Amygdala (tissue), 56 donors: ENCODE measurements at places on chromosomes 12 and 14.

DNA sequence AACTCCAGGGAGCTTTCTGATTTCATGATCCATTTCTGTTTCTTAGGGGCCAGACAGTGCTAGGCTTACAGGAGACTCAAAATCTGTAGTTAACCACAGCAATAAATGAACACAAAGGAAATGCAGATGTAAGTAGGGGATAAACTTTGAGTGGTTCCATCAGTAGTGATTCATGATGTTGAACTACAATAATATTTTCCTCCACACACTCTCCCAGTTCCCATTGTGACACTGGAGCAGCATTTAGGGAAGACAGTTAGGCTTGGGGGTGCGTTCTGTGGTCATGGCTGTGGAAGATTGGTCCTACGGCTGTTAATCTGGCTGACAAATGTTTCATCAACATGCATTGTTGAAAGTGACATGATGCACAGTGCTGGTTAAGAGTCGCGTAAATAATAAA is 66.9 kb downstream of the HMGA2 start:
- DNase-seq, result no peak

GRCh38 chr12:62331306-62331705 is 71.1 kb downstream of the USP15 start:
- no peak for DNase-seq

DNA sequence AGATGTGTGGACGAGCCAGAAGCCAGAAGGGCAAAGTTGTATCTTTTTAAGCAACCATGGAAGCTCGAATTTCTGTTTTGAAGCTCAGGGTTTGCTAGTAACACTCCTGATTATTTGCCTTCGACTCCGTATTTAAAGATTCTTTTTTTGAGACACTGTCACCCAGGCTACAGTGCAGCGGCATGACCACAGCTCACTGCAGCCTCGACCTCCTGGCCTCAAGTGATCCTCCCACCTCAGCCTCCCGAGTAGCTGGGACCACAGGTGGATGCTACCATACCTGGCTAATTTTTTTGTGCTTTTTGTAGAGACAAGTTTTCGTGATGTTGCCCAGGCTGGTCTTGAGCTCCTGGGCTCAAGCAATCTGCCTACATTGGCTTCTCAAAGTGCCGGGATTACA is 18.7 kb upstream of the OASL start:
- DNase-seq, result no peak

DNA sequence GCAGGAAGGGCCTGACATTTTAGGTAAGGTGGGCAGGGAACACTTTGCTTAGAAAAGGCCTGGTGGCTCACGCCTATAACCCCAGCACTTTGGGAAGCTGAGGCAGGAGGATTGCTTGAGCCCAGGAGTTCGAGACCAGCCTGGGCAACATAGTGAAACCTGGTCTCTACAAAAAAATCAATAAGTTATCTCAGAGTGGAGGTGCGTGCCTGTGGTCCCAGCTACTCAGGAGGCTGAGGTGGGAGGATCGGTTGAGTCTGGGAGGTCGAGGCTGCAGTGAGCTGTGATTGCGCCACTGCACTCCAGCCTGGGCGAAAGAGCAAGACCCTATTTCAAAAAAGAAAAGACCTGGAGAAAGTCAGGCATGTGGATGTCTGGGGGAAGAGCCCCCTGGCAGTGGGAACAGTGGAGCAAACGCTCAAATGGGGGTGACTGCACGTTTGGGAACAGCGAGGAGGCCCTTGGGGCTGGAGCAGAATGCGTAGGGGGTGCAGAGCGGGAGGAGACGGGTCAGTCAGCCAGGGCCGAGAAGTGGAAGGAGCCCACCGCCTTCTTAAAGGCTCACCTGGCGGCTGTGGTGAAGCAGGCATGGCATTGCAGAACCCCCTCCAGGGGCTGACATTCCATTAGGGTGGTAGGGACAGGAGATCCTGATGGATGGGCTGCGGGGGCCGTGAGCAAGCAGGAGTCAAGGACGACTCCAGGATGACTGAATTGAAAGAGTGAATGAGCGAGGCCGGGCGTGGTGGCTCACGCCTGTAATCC is 6.2 kb upstream of the KIF26A start:
- DNase-seq, result no peak

- no peak for DNase-seq
These were observed 34.0 kb upstream of the HECTD1 start for GRCh38 chr14:31241450-31242114.

DNA sequence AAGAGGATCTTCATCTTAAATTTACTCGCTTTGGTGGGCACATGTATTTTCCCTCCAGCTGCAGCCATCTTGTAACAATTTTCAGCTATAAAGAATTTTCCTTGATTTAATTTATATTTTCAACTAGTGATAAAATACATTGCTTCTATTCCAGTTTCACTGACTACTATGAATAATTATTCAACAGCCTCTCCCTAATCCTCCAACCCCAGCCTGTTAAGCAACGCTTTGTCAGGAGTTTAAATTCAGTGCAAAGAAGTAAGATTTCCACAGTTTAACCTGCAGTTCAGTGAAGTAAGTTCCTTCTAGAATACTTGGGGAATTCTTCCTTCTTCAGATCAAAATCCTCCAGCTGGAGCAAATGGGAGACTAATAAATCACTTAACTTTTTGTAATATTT is 180.2 kb downstream of the MSRB3 start:
- DNase-seq, result no peak

- DNase-seq, result no peak
These were observed 268.9 kb upstream of the ATP2B1 start for GRCh38 chr12:89977405-89978085.

- DNase-seq, result no peak
These were observed 706 bp upstream of the DIO2 start for GRCh38 chr14:80212023-80212397.

GRCh38 chr12:13725049-13725448 is 256.4 kb downstream of the GRIN2B start:
- no peak for DNase-seq

DNA sequence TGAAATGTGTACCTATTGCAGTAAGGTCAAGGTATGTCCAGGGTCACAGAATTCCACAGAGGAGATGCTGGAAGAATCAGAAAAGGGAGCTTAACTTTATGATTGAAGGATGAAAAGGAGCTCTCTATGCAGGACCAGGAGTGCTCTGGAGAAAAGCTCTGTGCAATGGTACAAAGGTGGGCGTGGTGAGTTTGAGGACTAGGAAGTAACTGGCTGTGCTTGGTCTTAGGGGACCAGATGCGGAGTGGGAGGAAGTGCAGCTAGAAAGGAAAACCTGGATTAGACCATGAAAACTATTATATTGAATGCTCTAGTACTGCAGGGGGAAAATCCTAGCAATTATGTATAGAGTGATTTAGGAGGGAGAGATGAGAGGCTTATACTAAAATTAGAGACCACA is 56.8 kb downstream of the BTG1 start:
- DNase-seq, result no peak

- DNase-seq, result no peak
These were observed 115.9 kb downstream of the TPH2 start for GRCh38 chr12:72054511-72054910.

DNA sequence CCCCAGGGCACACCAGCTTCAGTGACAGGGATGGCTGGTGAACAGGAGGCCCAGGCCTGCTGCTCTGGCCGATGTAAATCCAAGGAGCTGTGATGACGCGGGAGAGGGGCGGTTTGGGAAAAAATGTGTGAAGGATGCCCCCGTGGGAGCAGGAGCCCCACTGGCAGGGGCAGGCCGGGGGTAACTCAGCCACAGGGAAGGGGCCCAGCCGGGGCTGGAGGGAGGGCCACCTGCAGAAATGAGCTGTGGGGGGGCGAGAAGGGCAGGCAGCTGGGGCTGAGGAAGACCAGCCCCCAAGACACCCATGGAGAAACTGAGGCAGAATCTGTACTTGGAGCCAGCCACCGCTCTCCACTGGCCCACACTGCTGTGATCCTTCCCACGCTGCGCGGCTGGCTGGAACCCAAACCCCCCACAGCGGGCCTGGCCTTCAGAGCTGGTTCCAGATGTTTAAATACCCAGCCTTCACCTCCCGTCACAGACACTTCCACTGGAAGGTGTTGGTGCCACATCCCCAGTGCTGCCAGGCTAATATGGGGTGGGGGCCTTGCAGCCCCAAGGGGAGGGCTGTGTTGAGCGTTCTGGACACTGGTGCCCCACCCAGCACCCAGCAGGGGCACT is 28.5 kb upstream of the ANKRD9 start:
- no peak for DNase-seq

DNA sequence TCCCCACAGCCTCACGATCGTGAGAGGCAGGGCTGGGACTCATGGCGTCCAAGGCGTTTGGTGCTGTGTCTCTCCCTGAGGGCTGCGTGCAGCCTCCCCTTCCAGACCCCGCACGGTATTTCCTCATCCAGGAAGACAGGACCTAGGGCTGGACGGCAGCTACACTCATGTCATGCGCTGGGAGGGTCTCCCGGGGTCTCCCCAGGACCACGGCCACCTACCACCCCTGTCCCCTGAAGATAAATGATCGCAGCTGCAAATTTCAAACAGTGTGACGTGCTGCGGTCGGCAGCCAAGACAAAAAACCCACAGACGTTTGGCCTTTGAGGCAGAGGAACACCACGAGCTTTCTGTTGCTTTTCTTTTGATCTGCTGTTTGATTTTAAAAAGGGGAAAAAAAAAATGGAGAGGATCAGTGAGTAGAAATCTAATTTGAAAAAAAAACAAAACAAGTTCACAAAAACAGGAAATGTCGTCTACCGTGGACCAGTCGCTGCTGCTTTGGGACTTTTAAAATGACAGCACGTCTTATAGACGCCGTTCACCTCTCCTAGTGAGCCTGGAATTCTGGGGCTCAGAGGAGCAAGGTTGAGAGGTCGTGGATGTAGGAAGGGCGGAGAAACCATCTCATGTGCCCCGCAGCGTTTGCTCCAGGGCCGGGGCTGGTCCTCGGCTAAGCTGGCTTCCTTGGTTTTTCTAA is 237.6 kb downstream of the SLC41A2 start:
- peak; percentile 28 for DNase-seq

DNA sequence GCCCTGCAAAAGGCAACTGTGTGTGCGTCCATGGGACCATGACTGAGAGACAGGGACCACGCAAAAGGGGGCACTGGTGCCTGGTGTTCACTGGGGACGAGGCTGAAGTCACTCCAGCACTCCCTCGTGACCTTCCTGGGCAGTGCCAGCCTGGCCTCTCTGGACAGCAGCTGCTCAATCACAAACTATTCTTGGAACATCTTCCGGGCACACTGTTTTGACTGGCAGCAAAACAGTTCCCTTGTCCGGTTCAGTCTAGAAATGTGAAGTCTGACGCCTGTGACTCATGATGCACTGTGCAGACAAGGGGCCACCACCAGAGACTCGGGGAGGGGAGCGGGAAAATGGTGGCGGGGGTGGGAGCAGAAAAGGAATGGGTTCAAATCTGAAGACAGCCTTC is 20.8 kb downstream of the SNRNP35 start:
- peak; percentile 68 for DNase-seq

GRCh38 chr14:75404847-75405246 is 23.0 kb upstream of the JDP2 start:
- no peak for DNase-seq

- no peak for DNase-seq
These were observed 8.7 kb upstream of the EML1 start for GRCh38 chr14:99784508-99784907.

DNA sequence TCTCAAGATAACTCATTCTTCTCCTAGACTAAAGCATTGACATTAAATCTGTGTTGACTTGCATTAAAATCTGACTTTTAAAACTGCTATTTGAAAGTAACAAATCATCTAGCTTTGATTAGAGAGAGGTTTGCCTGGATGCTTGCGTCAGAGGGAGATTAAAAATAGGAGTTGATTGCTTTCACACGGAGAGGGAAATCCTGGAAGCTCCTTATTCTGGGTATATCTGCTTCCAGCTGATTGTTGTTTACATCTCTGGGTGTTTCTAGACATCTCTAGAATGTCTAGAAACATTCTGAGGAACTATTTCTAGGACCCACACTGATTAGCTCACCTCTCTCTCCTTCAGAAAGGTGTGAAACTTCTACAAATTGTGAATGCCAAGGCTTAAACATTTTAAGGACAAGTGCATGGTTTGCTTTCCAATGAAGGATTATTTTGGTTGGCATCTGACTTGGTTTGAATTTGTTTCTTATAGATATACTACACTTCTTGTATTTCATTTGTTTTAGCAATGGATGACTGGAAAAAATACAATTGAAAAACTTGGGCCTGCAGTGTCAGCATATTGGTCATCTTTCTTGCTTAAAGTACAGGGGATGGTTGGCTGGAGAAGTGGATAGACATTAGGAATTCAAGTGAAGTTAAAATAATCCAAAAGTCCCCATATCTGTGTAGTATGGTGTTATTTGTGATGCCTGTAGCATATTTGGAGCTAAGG is 2.1 kb downstream of the DIP2B start:
- no peak for DNase-seq

DNA sequence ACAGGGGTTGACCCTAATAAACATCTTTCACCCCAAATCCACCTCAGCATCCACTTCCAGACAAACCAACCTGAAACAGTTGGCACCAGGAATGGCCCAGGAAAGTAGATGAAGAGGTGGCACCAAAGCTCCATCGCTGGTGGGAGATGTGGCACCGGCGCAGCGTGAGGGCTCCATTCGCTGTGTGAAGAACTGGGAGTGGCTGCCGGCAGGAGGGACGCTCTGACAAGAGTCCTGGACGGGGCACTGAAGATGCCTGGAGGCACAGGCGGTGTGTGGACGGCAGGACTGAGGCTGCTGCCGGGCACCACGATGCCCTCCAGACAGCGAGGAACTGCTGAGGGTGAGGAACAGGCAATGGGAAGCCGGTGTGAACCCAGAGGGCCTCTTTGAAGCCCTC is 29.3 kb downstream of the DIO3 start:
- no peak for DNase-seq

GRCh38 chr14:91220581-91221000 is 23.9 kb downstream of the GPR68 start:
- DNase-seq, result no peak

GRCh38 chr12:43586646-43587245 is 34.7 kb upstream of the ADAMTS20 start:
- no peak for DNase-seq

DNA sequence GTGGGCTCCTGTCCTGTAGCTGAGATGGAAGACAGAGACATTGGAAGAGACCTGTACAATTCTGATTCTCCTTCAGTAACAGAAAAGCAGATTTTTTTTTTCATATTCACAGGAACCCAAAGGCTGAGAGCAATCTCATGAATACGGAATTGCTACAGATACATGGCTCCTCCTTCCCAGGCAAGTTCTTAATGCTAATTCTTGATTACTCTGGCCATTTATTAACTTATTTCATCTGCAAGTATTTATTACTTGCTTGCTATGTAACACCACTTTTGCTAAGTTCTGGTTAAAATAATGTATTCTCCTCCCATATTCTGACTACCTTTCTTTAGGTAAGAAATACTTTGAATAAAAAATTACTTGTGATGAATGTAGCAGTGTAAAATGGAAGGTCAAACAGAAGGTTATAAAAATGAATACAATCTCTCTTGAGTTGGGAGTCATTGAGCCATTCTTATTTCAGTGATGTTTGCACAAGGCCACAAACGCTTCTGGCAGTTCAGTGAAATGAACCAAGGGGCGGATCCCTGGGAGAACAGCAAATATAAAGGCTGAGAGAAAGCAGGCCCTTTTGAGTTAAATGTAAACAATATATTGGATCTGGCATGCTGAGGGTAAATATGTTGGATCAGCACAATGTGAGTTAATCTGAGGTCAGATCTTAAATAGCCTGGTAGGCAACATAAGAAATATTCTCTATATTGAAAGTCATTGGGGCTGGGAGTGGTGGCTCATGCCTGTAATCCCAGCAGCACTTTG is 37.6 kb downstream of the MUCL1 start:
- DNase-seq, result no peak

GRCh38 chr12:5808981-5809380 is 136.1 kb downstream of the ANO2 start:
- DNase-seq, result no peak

GRCh38 chr14:30982533-30982932 is 42.9 kb upstream of the AP4S1 start:
- DNase-seq, result no peak

- DNase-seq, result no peak
These were observed 1.6 kb downstream of the SLC48A1 start for GRCh38 chr12:47774663-47775062.
